ENCODE measurements at places on chromosomes 11 and 22. TPM values are rescaled to one million over a fixed set of nuclear protein-coding genes. Genes with fewer than 3 reads are reported as not detected.

PNPLA3 gene
- total RNA-seq: 2.1 TPM

DDX17 gene
- 213 TPM for total RNA-seq

SMCO4 gene
- 5.3 TPM for total RNA-seq

PHLDA2 gene
- 3.7 TPM for total RNA-seq

OVCH2 gene
- total RNA-seq: not detected

Measured in epithelial cell of alveolus of lung (primary cell).